Fibroblast of skin of left quadriceps (primary cell): ENCODE measurements at places on chromosomes 5 and 9.

GRCh38 chr9:101398930-101399642, 435 bp downstream of the ZNF189 start:
- no peak for DNase-seq

- no peak for DNase-seq
Measured at GRCh38 chr5:21219966-21220365, 1232.0 kb upstream of the CDH18 start.

GRCh38 chr9:117868594-117868993, 164.4 kb downstream of the TLR4 start:
- no peak for DNase-seq

- DNase-seq: no peak
Measured at GRCh38 chr5:113218906-113219517, 215.8 kb downstream of the TSSK1B start.

DNA sequence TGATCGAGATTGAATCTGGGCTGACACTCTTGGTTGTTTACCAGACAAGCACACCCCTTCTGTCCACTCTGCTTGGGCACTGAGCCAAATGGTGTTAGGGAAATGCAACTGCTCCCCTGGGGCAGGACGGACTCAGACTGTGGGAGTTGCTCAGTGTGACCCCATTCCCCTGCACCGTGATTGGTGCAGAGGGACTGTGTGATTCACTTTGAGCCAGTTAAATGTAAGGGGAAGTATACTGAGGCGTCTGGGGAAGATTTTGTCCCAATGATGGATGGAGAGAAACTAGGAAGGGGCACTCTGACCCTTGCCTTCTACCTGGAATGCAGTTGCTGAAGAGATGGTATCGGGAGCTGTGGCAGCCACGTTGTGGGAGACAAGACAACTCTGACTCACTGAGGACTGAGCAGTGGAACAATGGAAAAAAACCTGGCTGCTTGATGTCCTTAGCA, 196.0 kb upstream of the ANKRD55 start:
- no peak for DNase-seq

GRCh38 chr5:143051244-143052058, 281.3 kb downstream of the ARHGAP26 start:
- peak; percentile 90 for DNase-seq

GRCh38 chr5:89120719-89121118, 237.7 kb upstream of the MEF2C start:
- DNase-seq: no peak

- peak; percentile 14 for DNase-seq
Measured at GRCh38 chr9:6096821-6097220, 81.4 kb upstream of the RANBP6 start.

DNA sequence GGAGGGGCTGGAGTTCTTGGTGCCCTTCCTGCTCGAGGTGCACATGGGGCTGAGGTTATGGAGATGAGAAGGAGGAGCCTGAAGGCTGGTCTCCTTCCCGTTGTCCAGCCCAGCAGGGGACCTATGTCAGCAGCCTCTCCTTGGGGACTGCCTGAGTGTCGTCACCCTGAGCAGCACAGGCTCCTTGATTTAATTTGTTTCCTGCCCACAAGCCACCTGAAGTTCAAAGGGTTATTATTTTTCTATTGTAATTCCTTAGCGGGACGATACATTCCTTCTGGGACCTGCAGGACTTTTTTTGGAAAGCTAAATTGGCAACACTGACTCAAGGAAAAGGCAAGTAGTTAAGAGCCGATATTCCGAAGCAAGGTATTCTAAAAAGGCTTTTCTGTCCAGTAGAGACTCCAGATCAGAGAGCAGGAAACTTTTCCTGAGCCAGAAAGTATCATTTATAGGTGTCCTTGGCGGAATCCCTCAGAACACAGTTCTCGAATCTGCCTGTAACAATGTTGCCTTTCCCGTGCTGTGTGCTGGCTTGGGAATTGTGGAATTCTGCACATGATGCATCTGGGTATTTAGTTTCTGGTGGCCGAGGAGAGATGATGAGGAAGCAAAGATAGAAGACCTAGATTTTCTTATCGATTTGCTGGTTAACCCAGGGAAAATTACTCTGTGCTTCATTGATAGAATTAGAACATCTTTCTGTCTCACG, 55.4 kb downstream of the ARHGAP26 start:
- DNase-seq: no peak

- no peak for DNase-seq
Measured at GRCh38 chr5:140570058-140570457, 5.4 kb downstream of the SLC35A4 start.

DNA sequence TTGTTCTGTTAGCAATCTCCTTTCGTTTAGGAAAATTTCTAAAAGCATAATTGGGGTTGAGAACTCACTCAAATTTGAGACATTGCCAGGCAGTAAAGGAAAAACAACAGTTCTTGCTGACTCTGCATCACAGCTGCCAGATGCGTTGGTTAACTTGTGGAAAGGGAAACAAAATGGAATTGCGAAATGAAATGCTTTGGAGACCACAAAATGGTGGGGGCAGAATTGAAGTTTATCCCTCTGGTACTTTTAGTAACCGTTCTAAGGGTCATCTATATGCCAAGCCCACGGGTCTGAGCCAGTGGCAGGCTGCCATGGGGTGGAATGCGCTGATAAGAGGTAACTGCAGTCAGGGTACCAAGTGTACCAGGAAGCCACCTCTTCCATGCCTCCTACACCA, 28.6 kb upstream of the SELENOP start:
- peak; percentile 91 for DNase-seq

- DNase-seq: no peak
Measured at GRCh38 chr5:137075163-137075970, 423.8 kb downstream of the SPOCK1 start.

- no peak for DNase-seq
Measured at GRCh38 chr5:3302228-3302627, 293.4 kb upstream of the IRX1 start.

DNA sequence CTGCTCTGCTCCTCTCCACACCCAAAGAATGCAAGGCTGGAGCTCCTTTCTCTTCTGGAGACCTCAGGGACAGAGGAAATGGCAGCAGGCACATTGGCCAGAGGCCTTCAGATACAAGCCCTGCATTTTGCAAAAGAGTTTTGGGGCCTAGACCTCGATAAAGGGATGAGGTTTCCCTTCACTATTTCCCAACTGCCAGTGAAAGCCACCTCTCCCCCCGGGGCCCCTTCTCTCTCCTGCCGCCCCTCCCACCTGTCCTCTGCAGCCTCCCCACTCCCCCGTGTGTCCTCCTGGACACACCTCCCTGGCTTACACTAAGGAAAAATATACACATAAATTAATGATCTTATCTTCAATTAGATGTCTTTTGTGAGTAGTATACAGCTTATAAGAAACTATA, 21.3 kb upstream of the LMNB1 start:
- no peak for DNase-seq

- DNase-seq: no peak
Measured at GRCh38 chr5:124670722-124671184, 75.7 kb downstream of the ZNF608 start.

DNA sequence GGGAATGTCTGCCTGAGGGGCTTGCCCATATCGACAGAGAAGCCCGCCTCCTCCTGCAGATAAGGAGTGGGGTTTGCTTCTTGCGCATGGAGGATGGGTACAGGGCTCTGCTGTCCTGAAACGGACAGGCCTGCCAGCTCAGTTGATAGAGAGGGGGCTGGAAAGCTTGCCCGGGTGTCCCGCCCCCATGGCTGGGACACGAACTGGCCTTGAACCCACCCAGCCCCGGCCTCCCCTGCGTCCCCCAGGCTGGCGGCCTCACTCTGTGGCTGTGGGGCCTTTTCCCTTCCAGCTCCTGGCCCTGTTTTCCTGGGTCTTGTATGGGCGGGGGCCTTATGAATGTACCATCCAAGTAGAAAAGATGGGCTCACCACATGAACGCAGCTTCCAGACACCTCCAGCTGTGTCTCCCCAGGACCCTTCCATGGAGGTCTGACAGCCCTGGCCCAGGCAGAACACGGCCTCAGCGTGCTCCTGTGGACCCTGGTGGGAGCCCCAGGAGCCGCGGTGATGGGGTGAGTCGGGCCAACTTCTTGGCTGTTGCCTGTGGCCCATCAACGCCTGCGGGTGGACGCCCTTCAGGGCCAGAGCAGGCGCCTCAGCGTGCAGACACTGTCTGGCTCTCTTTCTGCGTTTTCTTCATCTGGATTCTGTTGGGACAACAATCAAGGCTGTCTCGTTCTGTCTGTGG, 15.9 kb upstream of the SLC2A6 start:
- DNase-seq: no peak

- peak; percentile 77 for DNase-seq
Measured at GRCh38 chr9:35729700-35730485, 2.1 kb downstream of the TLN1 start.

GRCh38 chr9:114218264-114219120, 63.2 kb downstream of the COL27A1 start:
- DNase-seq: no peak

DNA sequence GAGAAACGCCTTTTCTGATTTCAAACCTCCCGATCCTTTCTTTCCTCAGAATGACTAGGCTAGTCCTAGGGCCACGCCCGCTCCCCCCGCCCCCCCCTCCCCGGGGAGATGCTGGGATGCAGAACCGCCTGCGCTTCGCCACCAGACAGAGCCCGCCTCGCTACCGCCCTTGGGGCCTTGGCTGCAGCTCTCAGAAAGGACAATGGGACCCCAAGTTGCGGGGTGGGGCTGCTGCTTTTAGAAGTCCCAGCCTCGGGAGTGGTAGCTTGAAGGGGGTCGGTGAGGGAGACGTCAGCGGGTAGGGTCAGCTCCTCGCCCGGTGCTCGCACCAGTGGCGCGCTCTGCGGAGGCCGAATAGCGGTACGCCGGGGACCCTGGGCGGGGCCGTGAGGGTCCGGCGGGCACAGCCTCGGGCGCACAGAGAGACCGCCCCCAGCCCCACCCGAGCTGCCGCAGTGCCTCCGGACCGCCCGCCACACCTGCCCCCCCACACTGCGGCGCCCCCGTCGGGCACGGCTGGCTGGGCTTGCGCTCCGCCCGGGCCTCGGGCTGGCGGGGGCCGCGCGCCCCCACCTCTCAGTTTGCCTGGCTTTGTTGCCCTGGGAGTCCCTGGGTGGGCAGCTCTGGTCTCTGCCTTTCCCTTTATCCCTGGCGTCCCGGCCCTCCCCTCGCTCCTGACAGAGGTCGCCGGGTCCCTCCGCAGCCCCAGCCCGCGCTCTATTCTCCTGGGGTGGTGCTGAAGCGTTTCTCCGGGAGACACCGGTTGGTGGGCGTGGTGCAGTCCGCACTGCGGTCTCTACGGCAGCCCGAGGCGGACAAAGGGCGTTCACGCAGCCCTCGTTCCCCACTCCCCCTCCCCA, 1.2 kb downstream of the MAP1B start:
- no peak for DNase-seq
